ENCODE measurements at places on chromosomes 7 and 10.

GRCh38 chr10:110067960-110068770 is 60.4 kb downstream of the ADD3 start:
- no peak for DNase-seq

GRCh38 chr7:106841896-106842390 is 23.1 kb upstream of the PIK3CG start:
- DNase-seq = no peak

- DNase-seq = no peak
Measured at GRCh38 chr7:51213618-51214017, 103.0 kb downstream of the COBL start.

- DNase-seq = peak; percentile 75
Measured at GRCh38 chr10:59177031-59177797, 771 bp downstream of the PHYHIPL start.

- peak; percentile 21 for DNase-seq
Measured at GRCh38 chr10:10803278-10803677, 214.4 kb upstream of the CELF2 start.

GRCh38 chr7:608361-608760 is 88.7 kb upstream of the PDGFA start:
- no peak for DNase-seq

DNA sequence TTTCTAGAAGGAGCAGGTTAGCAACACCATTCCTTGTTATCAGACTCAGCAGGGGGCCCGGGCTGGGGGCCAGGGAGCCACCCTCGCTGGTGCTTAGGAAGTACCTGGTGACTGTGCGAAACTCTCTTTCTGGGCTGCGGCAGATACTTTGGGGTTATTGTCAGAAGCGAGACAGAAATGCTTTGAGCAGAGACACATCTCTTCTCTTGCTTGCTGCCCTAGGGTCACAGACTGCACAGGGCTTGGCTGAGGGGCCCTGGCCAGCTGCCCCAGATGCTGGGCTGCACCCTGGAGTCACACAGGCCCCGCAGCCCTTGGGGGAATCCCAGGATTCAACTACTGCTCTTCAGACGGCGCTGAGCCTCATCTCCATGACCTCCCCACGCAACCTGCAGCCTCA is 91.9 kb downstream of the WDFY4 start:
- no peak for DNase-seq

GRCh38 chr10:21626457-21627161 is 92.6 kb downstream of the MLLT10 start:
- DNase-seq = no peak

DNA sequence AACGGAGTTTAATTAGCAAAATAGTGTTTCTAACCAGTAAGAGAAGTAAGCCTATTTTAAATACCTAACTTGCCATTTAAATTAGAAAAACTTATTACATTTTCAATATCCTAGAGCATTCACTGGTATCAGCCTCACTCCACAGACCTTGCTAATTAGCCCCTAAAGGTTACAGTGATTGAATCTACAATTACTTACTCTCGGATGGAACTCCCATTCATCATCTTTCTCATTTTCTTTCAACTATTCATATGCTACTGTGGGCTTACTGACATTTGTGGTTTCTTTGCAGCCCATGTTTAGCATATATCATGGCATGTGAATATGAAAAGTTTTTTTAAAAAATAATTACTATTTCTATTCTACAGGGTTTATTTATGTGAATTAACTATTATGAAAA is 86.4 kb downstream of the GPR37 start:
- DNase-seq = no peak

- DNase-seq = no peak
Measured at GRCh38 chr7:115410972-115411686, 489.2 kb downstream of the MDFIC start.

DNA sequence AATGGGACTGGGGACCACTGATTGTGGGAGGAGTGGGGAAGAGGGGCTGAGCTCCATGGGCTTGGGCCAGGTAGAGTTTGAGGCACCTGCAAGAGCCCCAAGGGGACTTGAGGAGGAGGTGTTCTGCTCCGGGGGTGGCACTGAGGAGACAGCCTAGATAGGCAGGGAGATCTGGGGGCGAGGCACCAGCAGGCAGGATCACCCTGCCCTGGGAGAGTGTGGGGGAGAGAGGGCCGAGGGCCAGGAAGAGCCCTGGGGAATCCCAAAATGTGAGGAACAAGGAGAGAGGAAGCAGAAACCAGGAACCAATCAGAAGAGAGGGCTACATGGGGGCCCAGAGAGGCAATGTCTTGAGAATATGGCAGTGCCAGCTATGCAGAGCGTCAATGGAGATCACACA is 34.6 kb downstream of the LEP start:
- DNase-seq = no peak

- no peak for DNase-seq
Measured at GRCh38 chr10:100570506-100570905, 34.8 kb downstream of the HIF1AN start.

DNA sequence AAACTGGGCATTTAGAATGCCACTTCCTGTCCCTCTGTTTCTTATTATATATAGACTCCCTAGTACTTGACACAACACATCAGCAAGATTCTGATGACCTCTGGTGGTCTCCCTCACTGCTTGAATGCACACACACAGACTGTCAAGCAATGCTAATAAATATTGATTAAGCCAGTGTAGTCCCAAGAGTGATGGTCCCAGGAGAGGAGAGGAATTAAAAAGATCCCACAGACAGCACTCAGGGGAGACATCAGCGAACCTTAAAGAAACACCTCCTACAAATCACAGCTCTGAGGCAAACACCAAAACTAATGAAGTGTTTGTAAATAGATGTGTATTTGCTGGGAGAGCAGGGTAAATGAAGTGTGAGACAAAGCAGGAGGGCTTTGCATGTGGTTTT is 1291.2 kb downstream of the XPNPEP1 start:
- no peak for DNase-seq

DNA sequence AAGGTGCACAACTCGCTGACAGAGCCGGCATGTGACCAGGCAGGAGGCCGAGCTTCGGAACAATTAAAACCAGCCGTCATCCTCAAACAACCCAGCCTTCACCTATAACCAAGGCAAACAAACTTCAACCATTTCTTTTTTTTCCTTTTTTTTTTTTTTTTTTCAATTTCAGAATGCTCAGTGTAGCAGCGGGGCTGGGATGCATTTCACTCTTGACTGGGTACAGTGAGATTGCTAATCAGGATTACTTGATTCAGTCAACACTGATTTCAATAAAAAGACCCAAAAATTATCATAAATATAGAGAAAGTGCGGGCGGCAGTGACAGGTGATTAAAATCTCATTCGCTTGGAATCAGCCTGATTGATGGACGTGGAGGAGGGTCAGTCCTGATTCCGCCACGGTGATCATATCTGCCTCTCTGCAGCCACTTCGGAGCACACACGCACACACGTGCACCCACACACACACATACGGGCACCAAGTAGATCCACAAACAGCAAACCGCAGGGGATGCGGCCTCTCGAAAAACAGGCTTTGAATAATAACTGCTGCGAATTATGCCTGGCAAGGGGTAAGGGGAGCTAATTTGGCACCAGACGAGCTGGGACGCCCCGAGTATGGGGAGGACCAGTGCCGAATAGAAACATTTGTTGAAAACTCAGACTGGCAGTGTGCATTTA is 31.2 kb downstream of the EBF3 start:
- DNase-seq = no peak

GRCh38 chr10:17586821-17587234 is 30.3 kb downstream of the HACD1 start:
- no peak for DNase-seq

DNA sequence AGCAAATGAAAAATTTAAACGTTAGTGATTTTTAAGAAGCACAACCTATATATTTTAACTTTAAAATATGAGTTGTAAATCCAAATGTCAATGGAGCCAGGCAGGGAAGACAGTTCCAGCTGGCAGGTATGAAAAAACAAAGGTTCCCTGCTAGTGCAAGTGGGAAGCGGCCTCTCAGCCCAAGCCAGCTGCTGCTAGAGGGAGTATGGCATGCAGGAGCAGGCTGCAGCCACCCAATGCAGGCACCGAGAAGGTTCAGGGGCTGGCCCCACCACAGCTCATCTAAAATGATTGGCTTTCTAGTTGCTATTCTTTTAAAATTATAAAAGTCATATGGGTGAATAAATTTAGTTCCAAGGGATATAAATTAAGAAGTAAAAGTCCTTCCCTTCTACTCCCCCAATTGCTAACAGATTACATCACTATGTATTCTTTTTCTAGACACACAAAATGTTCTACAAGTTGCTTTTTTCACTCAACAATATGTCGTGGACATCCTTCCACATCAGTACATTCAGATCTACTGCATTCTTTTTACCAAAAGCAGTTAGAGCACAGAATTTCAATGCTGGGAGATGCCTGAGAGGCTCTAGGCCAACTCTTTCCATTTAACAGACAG is 69.3 kb downstream of the SGMS1 start:
- no peak for DNase-seq

- no peak for DNase-seq
Measured at GRCh38 chr10:129809841-129810240, 154.2 kb downstream of the EBF3 start.

- no peak for DNase-seq
Measured at GRCh38 chr10:125017547-125018298, 75.8 kb downstream of the ZRANB1 start.

- no peak for DNase-seq
Measured at GRCh38 chr7:93036807-93037206, 81.0 kb downstream of the SAMD9 start.

- peak; percentile 38 for DNase-seq
Measured at GRCh38 chr7:5139998-5140397, 50.0 kb upstream of the WIPI2 start.

DNA sequence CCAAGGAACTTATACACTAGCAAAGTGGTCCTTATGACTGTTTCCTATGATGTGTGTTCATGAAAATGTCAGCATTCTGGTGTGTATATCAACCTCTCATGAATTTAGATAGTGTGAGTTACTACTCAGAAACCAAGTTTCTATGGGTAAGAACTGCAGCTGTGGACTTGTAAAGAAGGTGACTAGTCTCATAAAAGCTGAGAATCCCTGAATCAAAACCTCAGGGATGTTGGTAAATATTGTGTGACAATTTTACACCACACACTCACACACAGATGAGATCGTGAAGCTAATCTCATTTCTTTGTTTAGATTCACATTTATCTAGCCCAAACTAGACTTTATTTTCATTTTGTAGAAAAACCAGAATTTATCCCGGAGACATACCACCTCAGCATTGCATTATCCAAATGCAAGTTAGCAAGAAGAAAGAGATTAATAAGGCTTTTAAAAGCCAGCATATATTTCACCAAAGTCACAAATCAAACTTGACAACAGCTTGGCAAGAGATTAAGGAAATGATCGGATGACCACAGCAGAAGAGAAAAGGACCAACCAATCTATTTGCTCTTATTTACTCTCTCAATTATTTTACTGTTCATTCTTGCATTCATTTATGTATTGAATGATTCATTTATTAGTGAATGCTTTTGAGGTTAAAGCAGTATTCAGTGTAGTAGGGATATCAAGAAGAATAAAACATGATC is 92.9 kb downstream of the PLXDC2 start:
- DNase-seq = no peak

DNA sequence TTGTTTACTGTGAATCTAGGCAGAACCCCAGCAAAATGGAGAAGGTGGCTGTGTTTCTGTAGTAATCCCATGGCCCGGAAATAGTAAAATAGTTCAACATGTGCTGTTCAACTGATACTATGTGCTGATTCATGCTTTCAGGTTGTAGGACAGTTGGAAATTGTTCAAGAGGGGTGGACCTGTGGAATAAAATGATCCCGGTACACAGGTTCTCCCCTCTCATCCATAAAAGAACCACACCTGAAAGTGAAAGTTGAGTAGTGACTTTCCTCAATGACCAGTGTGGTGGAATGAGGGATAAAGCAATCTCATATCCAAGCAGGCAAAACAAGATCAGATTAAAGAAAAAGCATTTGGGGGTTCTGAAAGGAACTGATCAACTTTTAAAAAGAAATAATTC is 177.1 kb downstream of the POU6F2 start:
- DNase-seq = no peak

- DNase-seq = no peak
Measured at GRCh38 chr10:103602852-103603155, 109.3 kb downstream of the NEURL1 start.

GRCh38 chr7:41685684-41686083 is 17.2 kb downstream of the INHBA start:
- DNase-seq = no peak

DNA sequence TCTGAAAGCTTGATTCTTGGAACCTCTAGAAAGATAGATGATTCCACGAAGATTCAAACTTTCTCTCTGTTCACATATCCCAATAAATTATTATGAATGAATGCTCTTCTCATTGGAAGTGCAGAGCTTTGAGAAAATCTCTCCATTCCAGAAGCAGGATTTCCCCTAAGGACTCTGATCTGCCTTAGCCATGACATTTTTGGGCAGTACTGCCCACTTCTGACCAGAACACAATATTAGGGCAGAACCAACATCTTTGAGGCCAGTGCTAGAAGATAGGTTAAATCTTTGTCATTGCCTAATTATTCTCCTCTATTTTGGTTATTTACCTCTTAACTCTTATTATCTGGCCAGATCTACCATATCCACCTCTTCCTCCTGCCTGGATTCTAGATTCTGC is 49.9 kb downstream of the ARMC3 start:
- DNase-seq = peak; percentile 29

DNA sequence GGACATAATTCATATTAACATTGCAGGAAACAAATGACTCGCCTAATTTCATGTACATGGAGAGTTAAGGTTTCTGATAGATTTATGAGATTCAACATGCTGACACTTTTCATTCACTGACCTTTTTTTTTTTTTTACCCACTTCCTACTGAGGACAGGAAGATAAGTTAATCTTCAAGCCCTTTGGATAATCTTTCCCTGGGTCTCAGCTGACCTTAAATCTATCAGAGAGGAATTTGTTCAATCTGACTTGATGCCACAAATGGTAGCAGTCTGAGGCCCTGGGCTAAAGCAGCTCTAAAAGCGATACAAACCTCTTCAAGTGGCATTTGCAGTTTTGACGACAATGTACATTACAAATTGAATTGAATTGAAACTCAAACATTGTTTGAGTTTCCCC is 493.3 kb upstream of the SORCS1 start:
- no peak for DNase-seq

DNA sequence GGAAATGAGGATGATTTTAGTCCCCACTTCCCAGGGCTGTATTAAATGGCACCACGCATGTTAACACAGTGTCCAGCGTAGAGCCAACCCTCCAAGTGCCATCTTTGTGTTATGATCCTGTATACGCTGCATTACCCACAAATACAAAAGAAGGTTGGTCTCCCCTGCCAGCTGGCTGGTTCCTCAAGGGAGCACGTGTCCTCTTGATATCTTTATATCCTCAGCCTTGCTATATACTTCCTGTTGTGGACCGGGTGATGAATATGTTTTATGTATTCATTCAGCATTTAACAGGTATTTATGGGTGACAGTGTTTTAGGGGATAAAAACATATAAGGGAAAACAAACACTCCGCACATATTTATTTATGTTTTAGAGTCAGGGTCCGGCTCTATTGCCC is 23.2 kb upstream of the PRRT4 start:
- DNase-seq = no peak

DNA sequence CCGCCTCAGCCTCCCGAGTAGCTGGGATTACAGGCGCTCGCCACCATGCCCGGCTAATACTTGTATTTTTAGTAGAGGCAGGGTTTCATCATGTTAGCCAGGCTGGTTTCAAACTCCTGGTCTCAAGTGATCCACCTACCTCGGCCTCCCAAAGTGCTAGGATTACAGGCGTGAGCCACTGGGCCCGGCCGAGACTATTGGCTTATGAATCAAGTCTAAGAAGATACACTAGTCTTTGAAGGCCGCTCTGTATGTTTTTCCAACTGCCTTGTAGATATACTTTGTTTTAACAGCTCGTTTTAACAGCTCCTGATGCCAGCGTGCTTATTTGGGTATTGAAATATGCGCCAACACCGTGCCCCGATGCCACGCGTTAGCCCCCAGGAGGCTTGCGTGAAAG is 136.4 kb upstream of the SH2B2 start:
- no peak for DNase-seq
